ENCODE measurements at places on chromosomes 2 and 18.

DNA sequence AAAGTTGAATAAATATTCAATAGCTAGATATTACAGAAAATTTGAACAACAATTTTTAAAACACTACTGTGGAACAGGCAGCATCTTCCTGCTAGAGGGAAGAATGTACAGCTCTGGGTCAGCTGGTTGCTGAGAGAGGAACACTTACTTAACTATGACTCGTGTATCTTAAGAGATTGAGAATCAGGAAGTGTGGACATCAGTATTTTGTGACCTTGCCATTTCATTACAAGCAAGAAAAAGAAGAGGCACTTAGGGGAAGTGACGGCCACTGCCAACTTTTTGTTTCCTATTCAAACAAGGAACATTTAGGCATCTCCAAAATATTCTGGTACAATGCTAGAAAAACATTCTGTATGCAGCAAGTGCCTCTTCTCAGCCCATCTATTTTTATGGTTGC is 45.9 kb downstream of the ITPRID2 start:
- DNase-seq = no peak

DNA sequence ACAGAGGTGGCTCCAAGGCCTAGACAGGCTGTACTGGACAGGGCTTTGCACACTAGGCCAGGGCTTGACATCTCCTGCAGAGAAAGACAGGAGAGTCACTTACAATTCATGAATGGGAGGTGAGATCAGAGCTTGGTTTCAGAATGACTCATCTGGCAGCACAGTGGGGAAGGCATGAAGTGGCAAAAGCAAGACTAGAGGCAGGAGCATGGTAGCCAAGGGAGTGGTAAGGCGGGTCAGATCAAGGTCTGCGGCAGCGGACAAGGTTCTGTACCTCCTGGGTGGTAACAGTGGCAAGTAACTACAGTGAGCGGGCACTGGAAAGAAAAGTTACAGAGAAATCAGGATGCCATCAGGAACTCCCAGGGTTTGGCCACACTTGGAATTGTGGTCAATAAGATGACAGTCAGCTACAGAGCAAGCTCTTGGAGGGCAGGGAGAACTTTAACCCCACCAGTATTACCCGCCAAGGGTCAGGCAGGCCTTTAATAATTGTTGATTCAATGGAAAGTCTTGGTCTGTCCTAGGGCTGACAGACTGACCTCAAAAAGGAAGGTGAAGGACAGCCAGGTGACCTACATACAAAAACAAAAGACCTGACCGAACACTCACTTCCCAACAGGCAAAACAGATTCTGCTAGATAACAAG is 5.7 kb downstream of the MCFD2 start:
- peak; percentile 41 for DNase-seq

- DNase-seq = no peak
Observed at GRCh38 chr2:202157211-202157990, 81.0 kb downstream of the SUMO1 start.

- no peak for DNase-seq
Observed at GRCh38 chr2:53668624-53669026, 99.0 kb upstream of the CHAC2 start.

GRCh38 chr2:107383691-107384090 is 443.0 kb upstream of the RGPD4 start:
- no peak for DNase-seq
